ENCODE measurements at places on chromosomes 7 and 10.

DNA sequence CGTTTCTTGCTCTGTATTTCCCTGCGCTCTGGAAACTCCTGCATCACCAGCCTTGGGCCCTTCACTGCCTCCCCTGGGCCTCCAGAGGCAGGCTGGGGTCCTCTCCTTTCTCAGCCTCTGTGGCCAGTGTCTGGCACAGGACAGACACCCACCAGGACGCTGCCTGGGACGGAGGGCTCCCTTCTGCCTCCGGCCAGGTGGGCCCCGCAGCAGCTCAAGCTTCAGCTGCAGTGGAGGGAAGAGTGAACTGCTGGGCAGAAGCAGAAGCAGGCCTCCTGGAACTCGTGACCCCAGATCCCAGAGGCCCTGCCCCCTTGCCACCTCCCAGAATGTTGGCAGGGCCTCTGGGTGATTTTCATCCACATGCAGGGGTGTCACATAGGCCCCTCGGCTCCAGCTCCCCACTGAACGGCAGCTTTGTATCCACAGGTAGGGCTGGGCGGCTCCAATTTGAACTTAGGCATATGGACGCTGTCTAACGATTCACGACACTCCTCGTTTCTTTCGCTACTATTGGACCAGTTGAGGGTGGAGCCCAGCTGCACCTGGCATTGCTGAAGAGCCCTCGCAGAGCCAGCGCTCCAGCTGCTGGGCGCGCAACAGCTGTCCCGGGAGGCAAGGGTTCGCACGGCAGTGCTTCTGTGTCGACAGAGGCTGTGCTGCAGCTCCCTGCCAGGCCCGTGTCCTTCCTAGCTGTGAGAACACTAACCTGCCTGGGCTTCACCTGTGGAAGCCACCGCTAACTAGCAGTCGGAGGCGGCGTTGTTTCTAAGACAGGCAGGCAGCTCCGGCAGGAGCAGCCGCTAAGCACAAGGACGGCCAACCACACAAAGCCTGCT lies 18.4 kb upstream of the GPR146 start:
- DNase-seq, result no peak

DNA sequence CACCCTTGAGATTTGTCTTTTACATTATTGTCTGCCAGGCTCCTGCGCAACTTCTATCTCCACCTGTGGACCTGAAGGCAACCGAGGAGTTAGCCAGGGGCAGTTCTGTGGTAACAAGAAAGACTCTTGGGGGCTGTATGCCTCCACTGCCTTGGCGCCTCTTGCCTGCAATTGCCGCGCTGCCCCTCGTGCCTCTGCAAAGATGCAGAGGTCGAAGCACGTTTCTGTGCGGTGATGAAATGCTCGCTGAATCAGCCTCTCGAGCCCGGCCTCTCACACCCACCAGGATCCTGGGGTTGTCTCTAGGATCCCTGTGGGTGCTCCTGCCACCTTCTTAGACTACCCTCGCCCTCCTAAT lies 486 bp upstream of the LHFPL3 start:
- DNase-seq, result peak; percentile 1

DNA sequence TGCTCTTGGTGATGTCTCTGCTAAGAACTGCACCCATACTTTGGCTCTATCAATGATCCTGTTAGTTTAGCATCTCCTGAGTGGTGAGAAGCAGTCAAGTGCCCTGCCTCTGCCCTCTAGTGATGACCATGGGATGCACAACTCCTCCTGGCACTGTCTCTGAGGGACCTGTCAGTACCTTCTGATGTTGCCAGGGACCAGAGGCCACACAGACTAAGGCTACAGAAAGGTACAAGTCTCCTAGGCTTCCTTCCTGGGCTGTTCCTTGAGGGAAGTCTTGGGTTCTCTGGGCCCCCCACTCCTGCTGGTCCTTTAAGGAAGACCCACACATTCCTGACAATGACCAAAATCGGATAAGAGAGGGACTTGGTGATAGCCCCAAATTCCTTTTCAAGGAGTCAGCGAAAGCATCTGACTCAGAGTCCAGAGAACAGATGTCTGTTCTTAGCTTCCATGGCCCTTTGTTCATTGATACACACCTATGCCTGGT lies 15.3 kb downstream of the NKX2-3 start:
- no peak for DNase-seq

DNA sequence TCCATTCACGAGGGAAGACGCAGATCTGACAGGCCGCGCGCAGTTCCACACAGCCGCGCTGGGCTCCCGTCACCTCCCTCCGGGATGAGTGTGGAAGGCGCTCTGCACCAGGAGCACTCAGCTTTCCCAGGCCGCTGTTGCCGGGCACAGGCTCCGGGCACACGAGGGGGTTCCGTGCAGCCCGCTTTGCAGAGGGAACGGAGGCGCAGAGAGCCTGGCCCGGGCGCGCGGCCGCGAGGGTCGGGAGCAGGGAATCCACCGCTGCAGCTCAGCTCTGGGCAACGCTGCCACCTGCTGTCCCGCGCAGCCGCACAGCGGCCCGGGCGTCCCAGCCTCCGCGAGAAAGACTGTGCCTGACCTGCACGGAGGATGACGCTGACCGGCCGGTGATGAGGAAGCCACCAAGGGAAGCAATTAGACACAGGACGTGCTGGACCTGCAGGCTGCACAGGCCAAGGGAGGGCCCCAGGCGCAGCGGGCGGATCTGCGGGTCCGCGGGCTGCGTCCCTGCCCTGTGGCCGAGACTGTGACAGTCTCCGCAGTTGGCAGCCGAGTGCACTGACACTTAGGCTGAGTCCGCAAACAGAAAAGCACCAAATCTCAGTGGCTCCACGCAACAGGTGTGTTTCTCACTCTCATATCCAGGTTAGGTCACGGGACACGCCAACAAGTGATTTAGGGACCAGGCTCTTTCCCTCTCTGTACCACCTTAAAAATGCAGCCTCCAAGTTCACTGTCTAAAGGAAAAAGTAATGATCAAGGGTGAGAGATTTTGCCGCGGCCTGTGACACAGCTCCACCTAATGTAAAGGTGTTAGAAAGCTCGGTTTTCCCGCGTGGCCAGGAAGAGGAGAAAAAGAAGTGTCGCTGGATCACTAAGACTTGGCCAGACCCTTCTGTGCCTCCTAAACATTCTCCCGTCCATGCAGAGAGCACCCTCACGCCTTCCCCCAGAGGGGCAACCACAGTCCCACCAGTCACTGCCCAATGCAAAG lies 94.5 kb downstream of the SEC61G start:
- peak; percentile 71 for DNase-seq

- no peak for DNase-seq
Measured at GRCh38 chr10:131732631-131733127, 168.1 kb upstream of the PPP2R2D start.

GRCh38 chr7:137544453-137545058 lies 201.0 kb upstream of the PTN start:
- DNase-seq, result no peak

- no peak for DNase-seq
Measured at GRCh38 chr10:6140141-6140841, 51.5 kb downstream of the RBM17 start.

DNA sequence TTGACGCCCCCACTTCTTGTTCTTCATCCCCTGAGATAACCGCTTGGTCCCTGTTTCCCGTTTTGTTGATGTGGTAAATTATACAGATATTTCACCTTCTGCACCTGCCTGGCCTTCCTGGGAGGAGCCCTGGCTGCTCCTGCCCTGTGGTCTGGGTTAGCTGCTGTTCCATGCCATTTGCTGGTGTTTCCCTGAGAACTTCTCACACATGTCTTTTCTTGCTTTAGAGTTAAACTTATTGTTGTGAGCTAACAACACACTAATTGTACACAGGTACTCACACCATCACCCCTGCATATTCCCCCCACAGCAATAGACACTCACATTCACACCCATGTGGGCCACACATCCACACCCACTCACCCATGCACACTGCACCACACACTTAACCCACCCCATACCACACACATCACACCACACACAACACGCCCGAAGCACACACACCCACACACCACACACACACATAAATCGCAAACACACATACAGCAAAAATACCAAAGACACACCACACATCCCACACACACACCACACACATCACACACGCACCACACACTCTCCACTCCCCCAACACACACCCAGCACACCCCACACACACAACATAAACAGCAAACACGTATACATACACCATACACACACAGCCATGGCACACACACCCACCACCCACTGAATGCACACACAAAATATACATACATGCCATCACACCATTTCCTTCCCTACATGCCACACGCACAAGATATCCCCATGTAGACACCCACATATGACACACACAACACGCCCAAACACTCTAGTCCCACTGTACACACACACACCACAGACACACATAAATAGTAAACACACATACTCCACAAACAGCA lies 19.4 kb upstream of the ANTXRL start:
- DNase-seq, result no peak

GRCh38 chr7:124033095-124033806 lies 384 bp upstream of the TMEM229A start:
- peak; percentile 53 for DNase-seq

DNA sequence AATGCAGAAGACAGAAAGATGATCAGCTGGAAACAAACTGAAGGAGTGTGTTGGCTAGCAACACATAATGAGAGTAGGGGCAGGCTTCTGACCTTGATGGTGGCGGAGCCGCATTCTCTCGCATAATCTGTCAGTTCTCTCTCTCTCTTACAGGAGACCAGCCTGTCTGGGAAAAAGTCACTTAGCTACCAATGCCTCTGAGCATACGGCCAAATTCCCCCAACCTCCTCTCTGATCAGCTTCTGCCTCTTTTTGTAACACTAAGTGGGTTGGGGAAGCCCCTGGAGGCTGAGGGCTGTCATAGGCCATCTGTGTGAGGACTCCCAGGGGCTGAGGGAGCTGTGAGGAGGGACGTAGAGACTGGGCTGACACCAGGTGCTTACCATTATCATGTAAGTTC lies 104.6 kb downstream of the HIPK2 start:
- no peak for DNase-seq

- no peak for DNase-seq
Measured at GRCh38 chr7:2775376-2775775, 68.7 kb downstream of the GNA12 start.

DNA sequence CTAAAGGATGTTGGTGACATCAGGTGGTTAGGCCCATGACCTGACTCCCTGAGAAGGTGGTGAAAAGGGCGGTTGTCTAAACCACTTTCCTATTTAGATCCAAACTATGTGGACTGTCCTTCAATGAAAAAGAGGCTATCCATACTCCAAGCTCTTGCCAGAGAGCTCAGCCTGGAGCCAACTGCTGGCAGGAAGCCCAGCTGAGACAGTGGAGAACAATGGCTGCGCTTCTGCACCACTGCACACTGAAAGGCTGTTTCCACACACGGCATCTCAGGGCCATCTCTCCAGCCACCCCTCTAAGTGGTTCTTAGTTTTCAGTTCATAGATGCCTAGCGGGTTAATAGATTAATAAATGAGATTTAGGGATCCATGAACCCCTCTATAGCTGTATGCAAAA lies 488.8 kb upstream of the ZMIZ1 start:
- DNase-seq, result no peak

DNA sequence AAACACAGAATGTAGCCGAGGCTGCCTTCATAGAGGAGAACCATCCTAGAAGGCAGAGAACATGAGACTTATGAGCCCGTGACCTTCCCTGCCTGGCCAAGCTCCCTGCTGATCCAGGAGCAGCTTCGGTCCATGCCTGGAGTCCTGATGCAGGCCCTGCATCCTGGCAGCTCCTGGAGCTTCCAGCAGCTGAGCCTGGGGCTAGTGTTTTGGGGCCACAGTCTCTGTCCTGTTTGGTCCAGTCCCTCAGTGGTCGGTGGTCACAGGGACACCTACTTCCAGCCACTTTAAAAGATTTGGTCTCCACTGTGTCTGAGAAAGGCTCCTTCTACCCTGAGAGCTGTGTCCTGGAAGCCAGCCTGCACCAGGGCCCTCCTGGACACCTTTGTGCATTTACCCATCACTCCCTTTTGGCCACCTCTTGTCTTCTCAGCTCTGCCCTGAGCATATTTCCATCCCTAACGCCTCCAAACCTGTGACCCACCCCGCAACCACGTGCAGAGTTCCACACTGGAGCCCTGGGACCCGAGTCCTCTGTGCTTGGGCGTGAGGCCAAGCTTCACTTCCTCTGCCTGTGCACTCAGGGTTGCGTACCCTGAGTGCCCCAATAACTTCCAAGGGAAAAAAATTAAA lies 315.2 kb upstream of the ZNF32 start:
- DNase-seq, result no peak

GRCh38 chr10:97762056-97762455 lies 9.7 kb downstream of the SFRP5 start:
- no peak for DNase-seq

GRCh38 chr7:151243408-151244195 lies 4.9 kb downstream of the SMARCD3 start:
- DNase-seq, result no peak

DNA sequence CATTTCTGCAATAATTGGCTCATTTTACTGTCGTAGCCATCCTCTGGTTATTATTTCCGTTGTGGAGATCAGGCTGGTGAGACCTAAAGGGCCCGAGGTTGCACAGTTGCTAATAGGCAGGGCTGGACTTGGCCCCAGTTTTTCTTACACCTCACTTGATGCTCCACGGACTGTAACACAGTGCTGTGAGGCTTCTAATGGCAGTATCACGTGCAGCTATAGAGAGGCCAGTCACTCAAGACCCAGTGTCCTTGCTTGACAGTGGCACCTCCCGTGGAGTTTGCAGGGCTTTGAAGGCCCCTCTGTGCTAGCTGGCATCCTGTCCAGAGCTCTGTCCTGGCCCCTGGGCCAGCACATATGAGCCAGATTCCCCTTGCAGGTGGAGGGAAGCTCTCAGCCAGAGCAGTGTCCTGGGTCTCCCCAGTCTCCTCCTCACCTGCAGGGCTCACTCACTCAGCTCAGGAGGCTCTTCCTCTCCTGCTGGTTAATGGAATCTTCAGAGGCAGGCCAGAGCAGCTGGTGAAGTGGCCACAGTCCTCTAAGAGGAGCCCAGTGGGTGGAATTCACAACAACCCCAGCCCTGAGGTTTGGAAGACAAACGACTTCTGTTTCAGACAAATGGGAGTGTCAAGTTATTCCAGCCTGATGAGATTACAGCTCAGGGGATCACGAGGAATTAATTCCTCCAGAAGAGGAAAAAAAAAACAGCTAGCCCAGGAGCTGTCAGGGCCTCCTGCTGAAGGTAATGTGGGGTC lies 114.2 kb upstream of the FAM180A start:
- no peak for DNase-seq

DNA sequence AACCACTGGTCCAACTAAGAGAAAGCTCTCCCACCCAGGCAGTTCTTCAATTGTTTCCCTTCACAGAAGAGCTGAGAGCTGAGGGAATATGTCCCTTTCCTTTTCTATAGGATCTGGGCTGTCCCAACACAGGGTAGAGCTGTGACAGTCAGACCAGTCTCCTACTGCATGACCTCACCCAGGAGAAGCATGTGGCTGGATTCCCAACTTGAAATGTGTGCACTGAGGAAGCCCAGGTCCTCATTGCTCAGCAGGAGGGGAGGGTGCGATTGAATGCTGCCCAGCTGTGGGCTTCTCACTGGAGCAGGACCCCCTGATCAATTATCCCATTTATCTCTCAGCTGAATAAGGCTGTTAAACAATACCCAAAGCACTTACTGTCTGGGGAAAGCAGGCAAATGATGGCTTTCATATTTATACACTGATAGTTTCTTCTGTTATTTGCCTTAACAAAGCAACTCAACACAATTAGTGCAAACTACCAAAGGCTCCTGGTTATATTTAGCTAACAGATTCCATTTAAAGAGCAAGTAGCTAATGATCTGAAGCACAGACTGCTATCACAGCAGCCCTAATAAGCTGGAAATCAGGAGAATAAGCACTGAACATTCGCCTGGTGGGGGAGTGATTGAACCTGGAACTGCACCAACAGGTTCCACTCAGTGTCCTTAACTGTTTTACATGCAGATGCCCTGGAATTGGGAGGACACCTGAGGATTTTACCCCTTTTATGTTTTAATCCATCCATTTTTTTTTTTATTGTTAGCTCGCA lies 508.8 kb downstream of the CCSER2 start:
- no peak for DNase-seq

Data from neural crest cell (in vitro differentiated cells).